ENCODE measurements at places on chromosomes 2 and 18.

GRCh38 chr2:181896286-181896685, 4.8 kb downstream of the ITPRID2 start:
- DNase-seq: no peak

- DNase-seq: no peak
Measured at GRCh38 chr2:220705678-220706077, 866.4 kb downstream of the EPHA4 start.

GRCh38 chr2:100615471-100615870, 52.7 kb downstream of the PDCL3 start:
- DNase-seq: no peak

- DNase-seq: no peak
Measured at GRCh38 chr18:5155218-5155906, 41.7 kb downstream of the AKAIN1 start.

DNA sequence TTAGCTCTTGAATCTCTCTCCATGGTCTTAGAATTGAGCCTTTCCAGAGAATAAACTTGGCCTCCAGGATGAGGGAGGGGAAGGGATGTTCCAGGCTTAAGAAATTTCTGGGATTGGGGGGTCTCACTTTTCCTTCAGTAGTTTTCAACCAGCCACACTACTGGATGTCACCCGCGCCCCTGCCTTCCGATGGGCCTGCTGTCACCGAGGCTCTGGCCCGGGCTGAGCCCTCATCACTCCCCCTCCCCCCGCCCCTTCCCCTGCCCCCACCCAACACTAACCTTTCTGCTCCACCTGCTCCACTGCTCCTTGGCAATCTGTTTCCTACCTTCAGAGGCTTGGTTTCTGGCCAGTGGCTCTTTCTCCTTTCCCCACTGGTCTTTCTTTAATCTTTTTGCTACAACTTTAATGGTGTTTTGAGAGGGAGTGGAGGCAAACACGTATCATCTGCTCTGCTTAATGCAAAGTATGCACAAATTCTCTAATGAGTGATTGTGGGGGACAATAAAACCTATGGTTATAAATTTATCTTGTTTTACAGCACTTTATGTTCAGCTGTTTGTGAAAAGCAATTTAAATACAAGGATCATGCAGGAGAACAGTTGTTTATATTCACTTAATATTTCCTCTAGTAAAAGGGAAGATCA, 155.1 kb downstream of the WDSUB1 start:
- no peak for DNase-seq

- no peak for DNase-seq
Measured at GRCh38 chr18:61323951-61324350, 9.3 kb upstream of the CDH20 start.

DNA sequence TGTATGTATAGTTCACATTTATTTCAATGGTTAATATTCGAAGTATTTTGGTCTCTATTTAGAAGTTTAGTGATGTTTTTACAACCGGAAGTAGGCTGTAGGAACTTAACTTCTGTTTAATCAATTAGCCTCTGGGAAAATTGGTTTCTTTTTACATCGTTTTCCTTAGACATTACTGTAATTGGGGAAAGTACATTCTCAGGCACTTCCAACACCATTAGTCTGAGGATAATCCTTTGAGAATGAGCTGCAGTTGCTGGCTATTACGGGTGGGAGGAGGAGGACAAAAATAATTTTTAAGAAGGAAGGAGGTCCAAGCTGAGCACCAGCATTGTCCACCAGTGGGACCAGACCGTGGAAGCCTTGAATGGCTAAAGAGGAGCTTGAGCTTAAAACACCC, 70.4 kb upstream of the ST3GAL5 start:
- DNase-seq: no peak

- DNase-seq: no peak
Measured at GRCh38 chr18:39314595-39314994, 1749.0 kb upstream of the CELF4 start.

- DNase-seq: no peak
Measured at GRCh38 chr2:208335-208734, 55.5 kb downstream of the SH3YL1 start.

GRCh38 chr18:35283923-35284794, 5.9 kb downstream of the ZSCAN30 start:
- DNase-seq: no peak

- DNase-seq: no peak
Measured at GRCh38 chr2:203636588-203637470, 69.6 kb upstream of the CD28 start.

DNA sequence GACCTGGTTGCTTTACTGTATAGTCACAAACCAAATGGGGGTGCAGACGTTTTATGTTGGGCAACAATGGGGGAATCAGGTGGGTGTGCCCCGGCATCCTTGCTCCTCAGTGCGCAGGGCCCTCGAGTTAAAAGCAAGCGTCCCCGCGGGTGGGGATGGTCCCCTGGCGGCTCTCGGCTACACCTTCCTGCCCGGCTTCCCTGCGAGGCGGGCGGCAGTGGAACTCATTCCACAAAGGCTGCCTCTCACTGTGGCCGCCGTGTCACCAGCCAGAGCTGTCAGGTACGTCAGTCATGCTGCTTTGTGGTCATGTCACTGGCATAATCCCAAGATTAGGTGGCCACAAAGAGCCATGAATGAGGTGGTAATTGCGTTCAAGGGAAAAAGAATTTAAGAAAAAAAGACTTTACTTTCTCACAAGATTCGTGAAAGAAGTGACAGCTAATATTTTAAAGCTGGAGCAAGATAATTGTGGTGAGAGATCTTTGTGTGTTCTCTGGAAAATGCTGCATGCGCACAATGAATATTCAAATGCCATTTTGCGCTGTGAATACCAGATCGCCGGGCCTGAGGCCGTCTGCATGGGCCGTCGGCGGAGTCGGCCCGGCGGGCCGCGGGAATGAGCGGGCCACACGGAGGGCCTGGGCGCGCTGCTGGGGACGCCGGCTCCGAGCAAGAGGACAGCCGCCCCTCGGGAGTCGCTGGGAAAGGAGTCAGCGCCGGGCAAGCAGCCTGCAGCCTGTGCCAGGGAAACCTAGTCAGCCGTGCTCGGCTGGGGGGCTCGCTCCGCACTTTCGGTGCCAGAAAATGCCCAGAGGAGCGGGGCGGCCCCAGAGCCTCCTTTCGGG, 82.3 kb upstream of the LDLRAD4 start:
- DNase-seq: no peak

DNA sequence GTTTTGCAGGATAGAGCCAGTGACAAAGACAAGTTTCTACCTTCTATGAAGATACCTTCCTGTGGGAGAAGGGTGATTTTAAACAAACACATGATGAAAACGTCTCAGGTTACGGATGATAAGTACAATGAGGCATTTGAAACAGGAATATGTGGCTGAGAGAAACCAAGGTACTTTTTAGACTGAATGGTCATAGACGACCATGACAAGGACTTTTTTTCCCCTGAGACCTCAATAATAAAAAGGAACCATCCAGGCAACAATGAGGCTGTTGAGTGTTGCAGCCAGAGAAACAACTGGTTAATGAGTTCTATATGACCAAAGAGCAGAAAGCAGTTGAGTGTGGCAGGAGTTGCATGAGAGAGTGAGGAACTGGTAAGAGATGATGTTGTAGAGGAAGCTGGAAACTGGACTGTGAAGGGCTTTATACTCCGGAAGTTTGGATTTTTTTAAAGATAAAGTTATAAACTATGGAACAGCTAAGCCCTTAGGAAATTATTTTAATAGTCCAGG, 306.1 kb upstream of the CYRIA start:
- no peak for DNase-seq

DNA sequence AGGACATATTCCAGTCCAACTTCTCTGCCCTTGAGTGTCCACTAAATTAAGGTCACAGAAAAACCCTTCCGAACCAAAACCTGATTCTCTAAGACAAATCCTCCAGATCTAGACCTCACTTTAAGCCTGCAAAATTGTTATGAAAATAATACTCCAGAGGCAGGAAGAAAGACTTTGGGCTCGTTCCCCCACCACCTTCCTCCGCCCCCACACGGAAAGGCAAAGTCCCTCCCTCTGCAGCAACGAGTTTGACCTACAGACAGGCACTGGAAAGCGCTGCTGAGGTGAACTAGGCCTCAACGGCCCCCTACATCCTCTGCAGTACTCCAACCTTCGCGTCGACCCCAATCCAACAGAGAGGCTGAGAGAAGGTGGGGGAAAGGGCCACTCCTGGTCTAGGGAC, 808 bp downstream of the ATP5MC3 start:
- DNase-seq: no peak
